IPS-NIHi11 (cell line): ENCODE measurements at places on chromosomes 5 and 9.

GRCh38 chr5:77628840-77629508 is 9.5 kb downstream of the OTP start:
- peak; percentile 21 for DNase-seq

- DNase-seq = no peak
Measured at GRCh38 chr5:77981820-77982219, 205.7 kb upstream of the TBCA start.

DNA sequence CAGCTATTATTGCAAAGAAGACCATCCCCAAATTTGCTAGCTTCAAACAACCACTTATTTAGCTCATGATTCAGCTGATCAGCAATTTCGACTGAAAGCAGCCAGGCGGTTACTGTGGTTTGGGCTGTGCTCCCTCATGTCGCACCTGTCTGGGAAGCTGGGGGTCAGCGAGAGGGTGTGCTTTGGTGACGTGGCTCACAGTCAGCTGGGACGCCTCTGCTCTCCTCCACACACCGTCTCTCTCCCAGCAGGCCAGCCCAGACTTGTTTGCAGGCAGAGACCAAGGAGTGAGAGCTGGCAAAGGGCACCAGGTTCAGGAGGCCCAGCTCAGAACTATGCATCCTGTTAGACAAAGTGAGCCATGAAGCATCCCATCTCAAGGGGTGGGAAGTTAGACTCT is 140.9 kb downstream of the SYK start:
- DNase-seq = no peak

DNA sequence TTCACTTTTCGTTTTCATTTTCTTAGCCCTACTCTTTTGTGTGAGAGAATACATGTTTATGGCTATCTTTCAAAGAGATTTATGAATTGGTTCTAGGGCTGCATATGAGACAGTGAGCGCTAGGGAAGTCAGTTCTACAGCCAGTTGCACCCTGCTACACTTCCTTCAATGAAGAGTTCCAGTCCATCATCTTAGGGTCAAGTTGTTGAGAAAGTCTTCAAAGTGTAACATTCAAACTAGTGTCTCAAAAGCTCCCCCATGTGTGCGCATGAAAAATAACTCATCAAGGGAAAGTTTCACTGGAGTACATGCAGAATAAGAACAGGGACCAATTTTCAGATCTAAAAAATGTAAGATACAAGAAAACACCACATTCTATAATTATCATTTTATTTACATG is 317.2 kb downstream of the DEPDC1B start:
- DNase-seq = no peak

GRCh38 chr9:13083963-13084528 is 195.4 kb downstream of the MPDZ start:
- DNase-seq = no peak

DNA sequence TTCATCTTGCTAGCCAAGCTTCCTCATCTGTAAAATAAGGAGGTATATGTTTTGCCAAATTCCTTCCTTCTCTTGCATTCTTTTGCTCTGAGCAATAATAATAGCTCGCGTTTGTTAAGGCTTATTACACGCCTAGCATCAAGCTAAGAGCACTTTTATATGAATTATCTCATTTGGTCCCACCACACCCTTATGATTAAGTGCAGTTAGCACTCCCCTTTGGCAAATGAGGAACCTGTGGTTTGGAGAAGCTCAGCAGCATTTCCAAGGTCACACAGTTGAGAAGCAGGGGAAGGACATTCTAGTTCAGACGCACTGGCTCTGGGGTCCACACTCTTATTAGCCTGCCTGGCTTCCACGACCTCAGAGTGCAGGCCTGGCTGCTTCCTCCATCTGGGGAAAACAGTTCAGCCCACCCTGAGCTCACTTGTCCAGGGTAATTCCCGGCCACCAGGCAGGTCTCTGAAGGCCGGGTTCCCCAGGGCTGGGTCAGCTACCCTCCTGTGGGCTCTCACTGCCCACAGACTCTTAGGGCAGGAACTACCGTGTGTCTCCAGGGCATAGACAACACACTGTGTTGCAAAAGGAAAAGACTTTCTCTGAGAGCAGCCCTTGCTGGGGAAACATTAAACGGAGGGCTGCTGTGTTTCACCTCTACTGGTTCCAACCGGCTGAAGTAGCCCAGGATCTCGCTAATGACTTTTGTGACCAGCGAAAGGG is 9.9 kb upstream of the FBP1 start:
- no peak for DNase-seq

- no peak for DNase-seq
Measured at GRCh38 chr5:147911427-147911826, 5.1 kb upstream of the C5orf46 start.

- DNase-seq = no peak
Measured at GRCh38 chr9:88732128-88732527, 197.2 kb downstream of the NXNL2 start.

DNA sequence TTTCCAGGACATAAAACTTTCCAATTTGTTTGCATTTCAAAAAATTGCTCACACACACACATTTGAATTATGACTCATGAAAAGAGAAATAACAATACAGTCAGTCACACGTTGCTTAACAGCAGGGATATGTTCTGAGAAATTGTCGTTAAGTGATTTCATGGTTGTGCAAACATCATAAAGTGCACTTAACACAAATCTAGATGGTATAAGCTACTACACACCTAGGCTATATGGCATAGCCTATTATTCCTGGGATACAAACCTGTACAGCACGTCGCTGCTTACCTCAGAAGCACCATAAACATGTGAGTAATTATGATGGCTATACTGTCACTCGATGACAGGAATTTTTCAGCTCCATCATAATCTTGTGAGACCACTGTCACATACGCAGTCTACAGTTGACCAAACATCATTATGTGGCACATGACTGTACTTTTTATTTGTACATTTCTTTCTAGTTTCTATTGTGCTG is 378.2 kb downstream of the ACTL7B start:
- no peak for DNase-seq

DNA sequence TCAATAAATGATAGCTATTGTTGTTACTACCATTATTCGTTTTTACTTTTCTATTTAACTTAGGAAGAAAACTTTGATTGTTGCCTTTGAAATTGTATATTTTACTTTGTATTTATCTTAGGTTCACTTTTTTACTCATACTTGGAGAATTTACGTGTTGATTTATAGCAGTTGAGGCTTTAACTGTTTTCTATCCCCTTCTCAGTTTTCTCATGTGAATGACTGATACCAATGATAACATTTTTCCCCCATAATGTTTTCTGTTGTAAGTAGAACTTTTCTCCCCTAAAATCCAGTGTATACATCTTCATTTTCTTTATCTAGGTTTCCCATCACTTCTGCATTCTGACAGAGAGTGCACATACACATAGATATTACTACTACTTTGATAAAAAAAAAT is 54.4 kb downstream of the FSD1L start:
- no peak for DNase-seq

DNA sequence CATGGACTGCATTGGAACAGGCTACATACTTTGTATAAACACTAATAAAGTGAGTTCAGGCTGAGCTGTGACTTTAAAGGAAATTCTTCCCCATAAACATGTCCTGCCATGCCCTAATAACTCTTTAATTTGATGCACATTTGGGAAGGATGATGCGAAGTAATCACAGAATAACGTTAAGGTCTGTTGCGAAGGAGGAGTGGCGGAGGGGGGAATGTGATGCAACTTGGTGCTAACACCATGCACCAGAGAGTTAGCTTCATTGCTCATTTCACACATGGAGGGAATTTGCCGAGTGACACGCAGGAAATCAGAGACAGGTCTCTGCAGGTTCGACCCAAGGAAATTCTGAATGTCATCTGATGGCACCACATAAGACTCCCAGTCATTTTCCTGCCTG is 32.9 kb downstream of the SLIT3 start:
- no peak for DNase-seq

GRCh38 chr5:102241809-102242421 is 54.2 kb downstream of the SLCO4C1 start:
- no peak for DNase-seq

GRCh38 chr5:148798786-148799185 is 27.6 kb upstream of the ADRB2 start:
- DNase-seq = no peak

GRCh38 chr9:87327575-87328125 is 170.0 kb upstream of the DAPK1 start:
- DNase-seq = no peak
